ENCODE measurements at places on chromosomes 2 and 18.

- no peak for DNase-seq
Measured at GRCh38 chr18:48787203-48788151, 163.3 kb downstream of the SMAD7 start.

GRCh38 chr2:96866986-96867755 lies 2.7 kb downstream of the SEMA4C start:
- no peak for DNase-seq

- DNase-seq, result no peak
Measured at GRCh38 chr2:36044411-36044810, 311.2 kb upstream of the CRIM1 start.

DNA sequence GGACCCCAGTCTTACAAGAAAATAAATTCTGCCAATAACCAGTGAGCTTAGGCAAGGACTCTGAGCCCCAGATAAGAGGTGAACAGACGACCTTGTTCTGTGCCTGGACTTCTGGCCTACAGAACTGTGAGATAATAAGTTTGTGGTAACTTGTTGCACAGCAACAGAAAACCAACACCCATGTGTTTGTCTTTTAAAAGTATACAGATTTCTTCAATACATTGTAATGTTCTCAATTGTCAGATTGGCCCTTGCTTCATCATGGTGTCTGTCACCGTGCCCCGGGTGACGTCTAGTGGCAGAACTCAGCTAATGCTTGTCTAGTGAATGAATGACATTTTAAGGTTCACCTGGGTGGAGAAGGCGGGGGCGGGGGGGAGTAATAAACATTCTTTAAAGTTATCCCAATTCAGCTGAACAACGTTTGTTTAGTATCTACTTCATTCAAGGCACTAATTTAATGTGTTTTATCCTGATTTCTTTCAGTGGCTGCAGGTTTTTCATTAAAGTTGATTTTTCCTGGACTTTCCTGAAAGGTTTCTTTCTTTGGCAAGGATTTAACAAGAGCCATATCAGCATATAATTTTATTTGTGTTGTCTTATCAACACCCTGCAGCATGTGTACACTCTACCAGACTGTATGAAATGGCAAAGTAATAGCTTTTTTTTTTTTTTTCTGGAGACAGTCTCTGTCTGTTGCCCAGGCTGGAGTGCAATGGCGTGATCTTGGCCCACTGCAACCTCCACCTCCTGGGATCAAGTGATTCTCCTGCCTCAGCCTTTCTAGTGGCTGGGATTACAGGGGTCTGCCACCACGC lies 123.8 kb upstream of the DLX2 start:
- no peak for DNase-seq

- no peak for DNase-seq
Measured at GRCh38 chr18:75057169-75057960, 151.6 kb downstream of the PTGR3 start.

GRCh38 chr2:180778291-180778690 lies 202.1 kb upstream of the UBE2E3 start:
- no peak for DNase-seq

DNA sequence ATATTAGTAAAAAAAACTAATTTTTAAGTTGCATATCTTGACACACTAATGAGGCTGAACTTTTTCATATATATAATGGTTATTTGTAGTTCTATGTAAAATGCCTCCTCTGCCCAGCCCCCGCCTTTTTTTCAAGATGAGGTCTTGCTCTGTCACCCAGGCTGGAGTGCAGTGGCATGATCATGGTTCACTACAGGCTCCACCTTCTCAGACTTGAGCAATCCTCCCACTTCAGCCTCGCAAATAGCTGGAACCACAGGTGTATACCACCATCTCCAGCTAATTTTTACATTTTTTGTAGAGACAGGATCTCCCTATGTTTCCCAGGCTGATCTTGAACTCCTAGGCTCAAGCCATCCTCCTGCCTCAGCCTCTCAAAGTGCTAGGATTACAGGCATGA lies 24.3 kb downstream of the ATF2 start:
- DNase-seq, result no peak

DNA sequence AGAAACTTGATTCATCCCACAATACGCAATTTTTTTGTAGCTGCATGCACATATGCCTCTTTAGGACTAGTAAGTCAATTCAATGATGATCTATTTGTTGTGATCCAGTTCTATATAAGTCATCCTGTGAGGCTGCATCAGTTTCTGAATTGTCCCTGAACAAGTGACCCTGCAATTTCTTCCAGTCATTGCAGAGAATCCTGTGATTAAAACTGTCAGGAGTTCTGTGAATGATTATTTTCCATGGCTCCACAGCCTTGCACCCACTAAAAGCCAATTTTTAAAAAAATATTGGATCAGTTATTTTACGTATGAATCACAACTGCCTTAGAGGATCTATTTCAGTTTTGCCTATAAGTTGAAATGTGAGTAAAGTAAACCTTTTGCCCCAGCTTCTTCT lies 1585.0 kb upstream of the ACVR2A start:
- DNase-seq, result no peak

DNA sequence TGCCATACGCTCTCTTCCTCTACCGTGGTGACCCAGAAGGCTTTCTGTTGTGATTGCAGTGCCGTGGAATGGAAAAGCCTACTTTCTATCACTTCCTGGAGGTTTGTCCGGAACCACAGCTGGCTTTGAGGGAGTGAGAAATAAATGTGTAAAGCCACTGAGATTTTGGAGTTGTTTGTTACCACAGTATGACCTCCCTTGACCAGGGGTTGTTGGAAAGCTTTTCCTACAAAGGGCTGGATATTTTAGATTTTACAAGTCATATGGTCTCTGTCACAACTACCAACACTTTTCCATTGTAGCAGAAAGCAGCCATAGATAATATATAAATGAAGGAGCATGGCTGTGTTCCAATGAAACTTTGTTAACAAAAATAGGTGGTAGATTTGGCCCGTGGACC lies 70.3 kb downstream of the VAPA start:
- no peak for DNase-seq

DNA sequence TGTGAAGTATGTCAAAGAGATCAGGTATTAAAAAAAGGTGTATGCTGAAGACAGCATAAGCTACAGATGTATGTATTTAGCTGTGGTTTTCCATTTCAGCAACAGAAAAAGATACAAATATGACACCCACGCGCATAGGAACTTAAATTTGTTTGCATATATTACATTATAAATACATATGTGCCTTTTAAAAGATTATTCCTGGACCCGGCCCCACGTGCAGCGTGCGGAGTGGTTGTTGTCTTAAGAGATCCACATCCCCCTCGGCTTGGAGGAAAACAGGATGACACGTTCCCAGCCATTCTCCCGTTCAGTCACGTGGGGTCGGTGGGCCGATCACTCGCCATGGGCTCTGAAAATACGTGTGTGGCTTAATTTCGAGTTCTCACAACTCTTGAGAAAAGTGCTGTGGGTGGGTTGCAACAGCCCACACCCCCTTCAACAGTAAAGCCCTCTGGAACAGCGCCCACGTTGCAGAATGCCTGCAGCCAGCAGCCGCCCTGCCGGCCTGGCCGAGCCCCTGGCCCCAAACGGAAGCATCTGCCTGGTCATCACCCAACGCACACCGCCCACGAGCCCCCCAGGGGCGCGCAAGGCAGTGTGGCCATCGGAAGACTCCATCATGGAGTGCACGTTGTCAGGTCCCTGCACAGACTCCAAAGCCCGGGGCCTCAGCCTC lies 18.6 kb upstream of the KCNG2 start:
- no peak for DNase-seq

GRCh38 chr2:215409331-215410127 lies 26.3 kb downstream of the FN1 start:
- DNase-seq, result no peak

DNA sequence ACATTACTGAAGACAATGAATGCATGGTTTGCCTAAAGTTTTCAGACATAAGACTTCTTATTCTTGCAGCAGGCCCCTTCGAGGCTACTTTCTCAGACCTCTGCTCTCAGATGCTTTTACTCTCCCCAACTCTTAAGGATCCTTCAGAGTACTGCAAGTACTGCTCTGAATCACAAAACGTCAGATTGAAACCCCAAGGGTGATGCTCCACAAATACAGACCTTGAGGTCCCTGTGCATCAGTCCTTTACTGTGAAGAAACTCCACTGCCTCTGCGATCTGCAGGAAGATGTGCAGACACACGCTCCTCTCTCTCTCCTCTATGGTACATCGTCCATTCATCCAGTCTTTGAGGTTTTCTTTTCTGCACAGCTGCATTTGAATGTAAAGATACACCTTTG lies 52.8 kb downstream of the EIF2AK3 start:
- DNase-seq, result no peak

- DNase-seq, result no peak
Measured at GRCh38 chr2:172995323-172996244, 80.1 kb upstream of the MAP3K20 start.

DNA sequence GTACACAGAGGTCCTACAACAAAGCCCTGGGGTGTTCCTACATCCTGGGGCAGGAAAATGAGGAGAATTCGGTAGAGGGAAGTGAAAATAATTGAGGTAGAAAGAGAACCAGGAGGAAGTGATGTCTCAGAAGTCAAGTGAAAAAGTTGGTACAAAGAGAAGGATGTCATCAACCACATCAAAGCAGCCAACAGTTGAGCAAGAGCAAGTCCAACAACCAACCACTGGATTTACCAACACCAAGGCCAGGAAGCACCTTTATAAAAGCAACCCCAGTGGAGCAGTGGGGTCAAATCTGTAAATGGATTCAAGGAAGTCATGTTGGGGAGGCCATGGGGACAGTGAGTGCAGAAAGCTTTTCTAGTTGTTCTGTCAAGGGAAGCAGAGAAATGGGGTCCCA lies 360.4 kb downstream of the ZNF516 start:
- DNase-seq, result no peak

DNA sequence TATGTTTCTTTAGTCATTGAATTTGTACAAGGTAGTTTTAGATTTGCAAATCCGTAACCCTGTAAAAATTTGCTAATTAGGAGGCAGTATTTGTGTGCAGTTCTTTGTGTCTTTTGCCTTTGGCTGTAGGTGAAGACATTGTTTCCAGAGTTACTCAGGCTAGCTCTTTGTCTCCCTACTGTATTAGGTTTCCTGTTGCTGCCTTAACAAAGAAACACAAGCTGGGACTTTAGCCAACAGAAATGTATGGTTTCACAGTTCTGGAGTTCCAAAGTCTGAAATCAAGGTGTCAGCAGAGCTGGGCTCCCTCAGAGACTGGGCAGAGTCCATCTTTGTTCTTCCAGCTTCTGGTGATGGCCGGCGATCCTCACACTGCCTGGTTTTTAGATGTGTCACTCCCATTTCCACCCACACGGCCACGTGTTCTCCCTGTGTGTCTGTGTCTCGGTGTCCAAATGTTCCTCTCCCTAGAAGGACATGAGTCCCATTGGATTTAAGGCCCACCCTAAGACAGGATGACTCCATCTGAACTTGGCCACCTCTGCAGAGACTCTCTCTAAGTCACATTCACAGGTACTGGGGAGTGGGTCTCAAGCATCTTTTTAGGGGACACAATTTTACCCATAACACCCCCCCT lies 309.7 kb downstream of the GALR1 start:
- DNase-seq, result no peak

GRCh38 chr2:141038341-141038740 lies 1092.5 kb downstream of the LRP1B start:
- DNase-seq, result no peak

DNA sequence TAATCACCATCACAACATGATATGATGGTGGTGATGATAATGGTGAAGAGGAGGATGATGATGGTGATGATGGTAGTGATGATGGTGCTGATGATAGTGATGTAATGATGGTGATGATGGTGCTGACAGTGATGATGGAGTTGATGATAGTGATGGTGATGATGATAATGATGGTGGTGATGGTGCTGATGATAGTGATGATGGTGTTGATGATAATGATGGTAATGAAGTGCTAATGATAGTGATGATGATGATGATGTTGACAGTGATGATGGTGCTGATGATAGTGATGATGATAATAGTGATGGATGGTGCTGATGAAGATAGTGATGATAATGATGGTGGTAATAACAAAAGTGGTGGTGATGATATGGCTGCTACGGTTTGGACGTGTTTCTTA lies 4.4 kb upstream of the GPR148 start:
- DNase-seq, result no peak

- DNase-seq, result no peak
Measured at GRCh38 chr2:28387082-28387960, 5.3 kb upstream of the FOSL2 start.

Measured in SIG-M5 (cell line).